ENCODE measurements at places on chromosomes 11 and 22.
A peak's percentile ranks its signal among the peaks of the same experiment; 100 is the strongest.

DNA sequence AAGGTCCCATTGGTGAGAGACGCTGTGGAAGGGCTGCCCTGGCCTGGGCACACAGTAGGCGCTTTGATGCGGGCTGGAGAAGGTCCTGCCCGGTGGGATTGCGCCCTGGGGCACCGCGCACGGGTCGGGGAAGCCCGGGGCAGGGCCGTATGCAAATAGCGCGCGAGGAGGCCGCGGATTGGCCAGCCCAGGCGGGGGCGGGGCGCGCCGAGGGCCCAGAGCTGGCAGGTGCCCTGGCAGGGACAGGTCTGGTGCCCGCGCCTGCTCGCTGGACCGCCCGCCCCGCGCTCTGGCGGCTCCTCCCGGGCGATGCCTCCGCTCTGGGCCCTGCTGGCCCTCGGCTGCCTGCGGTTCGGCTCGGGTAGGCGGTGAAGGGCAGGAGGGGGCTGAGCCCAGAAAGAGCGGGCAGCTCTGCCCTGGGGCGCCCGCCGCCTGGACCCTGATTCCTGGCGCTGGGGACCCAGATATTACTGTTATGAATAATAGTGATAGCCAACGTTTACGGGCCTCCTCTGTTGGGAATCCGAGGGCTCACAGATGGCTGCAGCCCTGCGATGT lies at the start of gene UPK3A:
Gene UPK3A (plus strand): TSS at position 245 of the 558 bp plus-strand sequence. CDS start 65 bp downstream, at position 310.
- DNase-seq, result peak; percentile 30

- DNase-seq, result no peak
Observed at GRCh38 chr11:13045734-13046133, 36.6 kb downstream of the RASSF10 start.

DNA sequence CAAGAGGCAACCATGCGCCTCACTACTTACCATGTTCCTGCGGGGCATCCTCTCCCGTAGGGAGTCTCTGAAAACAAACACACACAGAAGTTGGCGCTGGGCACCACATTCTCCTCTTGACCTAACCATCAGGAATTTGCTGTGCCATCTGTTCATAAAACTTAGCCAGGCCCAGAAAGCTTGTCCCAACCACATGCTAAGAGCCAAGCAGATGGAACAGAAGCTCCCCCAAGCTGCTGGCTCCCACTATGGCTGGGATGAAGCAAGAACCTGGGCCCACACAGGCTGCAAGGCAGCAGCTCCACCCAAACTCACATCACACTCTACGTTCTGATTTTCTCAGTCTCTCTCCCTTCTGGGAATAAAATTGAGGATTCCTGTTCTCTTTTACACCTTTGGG lies 17.4 kb downstream of the HPS4 start:
- DNase-seq, result no peak

DNA sequence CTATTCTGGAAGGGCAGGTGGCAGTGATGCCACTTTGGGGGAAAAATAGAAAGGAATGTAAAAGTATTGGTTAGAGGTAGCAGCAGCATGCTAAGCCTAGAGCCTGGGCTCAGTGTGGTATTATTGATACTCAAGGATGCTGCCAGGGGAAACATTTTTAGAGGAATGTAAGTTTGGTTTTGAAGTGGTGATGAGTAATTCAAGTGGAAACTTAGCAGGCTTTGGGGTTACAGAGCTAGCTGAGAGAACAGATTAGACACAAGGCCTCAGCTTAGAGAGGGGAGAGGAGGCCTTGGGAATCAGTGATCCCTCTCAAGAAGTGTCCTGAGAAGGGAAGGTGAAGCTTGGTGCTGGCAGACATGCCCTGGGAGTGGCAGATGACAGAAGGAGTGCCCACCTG lies 32.9 kb upstream of the DDI1 start:
- DNase-seq, result no peak

- no peak for DNase-seq
Observed at GRCh38 chr22:23161574-23161973, 16.3 kb downstream of the RAB36 start.

GRCh38 chr11:64566042-64566914 lies 24.7 kb upstream of the SLC22A12 start:
- DNase-seq, result no peak

GRCh38 chr11:1377231-1377780 lies 12.4 kb upstream of the BRSK2 start:
- DNase-seq, result no peak

DNA sequence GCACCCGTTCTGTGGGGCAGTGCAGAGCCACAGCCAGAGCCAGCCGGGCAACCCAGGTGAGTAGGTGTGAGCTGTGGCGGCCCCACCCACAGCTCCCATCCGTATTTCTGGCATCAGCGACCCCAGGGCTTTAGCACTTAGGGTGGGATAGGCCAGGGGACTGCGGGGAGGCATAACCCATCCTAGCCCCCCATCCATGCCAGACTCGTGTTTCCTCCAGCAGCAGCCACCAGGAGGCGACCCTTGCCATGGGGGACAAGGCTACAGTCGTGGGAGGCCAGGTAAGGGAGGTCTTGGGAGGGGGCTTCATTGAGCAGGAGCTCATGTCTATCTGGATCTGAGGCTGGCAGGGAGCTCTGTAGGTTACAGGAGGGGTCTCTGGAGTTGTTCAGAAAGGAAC lies 873 bp downstream of the OTOG start:
- no peak for DNase-seq

DNA sequence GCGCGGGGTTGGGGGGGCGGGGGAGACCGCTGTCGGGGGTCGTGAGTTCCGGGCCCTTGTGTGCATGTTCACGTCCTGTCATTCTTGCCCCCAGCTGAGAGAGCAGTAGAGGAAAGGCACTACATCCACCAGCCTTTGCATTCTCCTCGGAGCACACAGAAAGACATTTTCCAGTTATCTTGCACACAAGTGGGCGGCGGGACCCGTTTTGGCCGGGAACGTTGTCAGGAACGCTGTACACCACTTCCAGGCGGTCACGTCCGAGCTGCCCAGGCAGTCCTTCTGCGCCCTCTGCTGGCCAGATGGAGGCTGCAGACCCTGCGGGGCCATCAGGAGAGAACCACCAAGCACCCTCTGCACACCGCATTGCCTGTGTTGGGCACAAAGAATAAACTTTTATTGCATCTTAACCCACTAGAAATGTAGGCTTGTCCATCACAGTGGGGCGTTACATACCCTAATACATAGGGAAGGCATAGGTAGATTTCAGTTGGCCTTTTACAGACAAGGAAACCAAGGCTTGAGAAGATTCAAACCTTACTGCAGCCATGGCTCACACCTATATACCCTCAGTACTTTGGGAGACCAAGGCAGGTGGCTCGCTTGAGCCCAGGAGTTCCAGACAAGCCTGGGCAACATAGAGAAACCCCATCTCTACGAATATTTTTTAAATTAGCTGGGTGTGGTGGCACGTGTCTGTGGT lies 2.8 kb upstream of the CDKN1C start:
- peak; percentile 80 for DNase-seq

- DNase-seq, result peak; percentile 61
Observed at GRCh38 chr11:46315033-46315738, 32.1 kb upstream of the DGKZ start.

DNA sequence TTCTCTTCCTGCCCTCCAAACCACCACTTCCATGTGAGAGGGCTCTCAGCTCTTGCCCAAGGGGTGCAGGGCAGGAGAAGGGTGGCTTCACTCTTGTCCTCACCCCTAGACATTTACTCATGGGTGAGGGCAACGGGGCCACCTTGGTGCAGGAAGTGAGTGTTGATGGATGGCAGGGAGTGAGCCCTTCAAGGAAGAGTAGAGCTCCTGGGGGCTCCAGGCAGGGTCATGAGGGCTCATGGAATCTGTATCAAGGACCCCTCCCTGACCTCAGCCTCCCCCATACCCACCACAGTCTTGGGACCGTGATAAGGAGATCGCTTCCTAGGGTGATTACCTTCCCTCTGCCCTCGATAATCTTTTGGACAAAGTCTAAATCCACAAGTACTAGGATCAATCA lies 37.8 kb downstream of the TSPAN18 start:
- DNase-seq, result no peak

DNA sequence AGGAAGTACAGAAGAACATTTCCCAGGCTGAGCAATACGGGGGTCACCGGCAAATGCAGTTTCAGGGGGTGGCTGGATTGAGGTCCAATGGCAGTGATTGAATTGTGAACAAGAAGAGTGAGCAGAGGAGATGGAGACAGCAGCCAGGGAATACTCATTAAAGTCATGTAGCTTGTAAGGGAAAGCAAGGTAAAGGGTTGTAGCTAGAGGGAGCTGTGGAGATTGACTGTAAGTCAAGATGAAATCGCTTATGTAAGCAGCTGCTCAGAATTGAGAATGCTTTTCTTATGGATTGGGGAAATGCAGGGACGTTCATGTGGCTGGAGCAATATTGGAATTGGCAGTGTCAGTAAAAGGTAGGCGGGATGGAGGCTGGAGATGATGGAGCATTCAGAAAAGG lies 111.4 kb upstream of the TBCEL start:
- no peak for DNase-seq

DNA sequence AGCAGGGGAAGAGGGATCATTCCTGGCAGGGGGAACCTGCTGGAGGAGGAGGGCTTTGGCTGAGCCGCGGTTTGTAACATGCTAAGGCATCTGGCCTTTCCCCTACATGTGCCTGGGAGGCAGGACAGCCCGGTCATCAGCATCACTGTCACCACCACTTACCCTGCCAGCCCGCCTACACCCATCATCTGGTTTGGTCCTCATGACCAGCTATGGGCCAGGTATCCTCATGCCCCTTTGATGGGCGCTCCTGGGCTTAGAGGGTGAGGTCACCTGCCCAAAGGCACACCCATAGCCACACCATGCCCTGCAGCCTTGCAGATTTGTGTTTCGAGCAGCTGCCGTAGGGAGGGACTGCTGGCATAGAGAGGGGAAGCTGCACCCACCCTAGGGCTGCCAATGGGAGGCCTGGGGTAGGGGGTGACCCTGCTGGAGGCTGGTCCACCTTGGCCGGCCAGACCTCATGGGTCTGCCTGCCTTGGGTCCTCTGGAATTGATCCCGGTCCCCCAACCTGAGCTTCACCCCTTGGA lies 2.6 kb downstream of the MRGPRF start:
- no peak for DNase-seq

- DNase-seq, result no peak
Observed at GRCh38 chr11:46669711-46670139, 30.7 kb downstream of the ARHGAP1 start.

DNA sequence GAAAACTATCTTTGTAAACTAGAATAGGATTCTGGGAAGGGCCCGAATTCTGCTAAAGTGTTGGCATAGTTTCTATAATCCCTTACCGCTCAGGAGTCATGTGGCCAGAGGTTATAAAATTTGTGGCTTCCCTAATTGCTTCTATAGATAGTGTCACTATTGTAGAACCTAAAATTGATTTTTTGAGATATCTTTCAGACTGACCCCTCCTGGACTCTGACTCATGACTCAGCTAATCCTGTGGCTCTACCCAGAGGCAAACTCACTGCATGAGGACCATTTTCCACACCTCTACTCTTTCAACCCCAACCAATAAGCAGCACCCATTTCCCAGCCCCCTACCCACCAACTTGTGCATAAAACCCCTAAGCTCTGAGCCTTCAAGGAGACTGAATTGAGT lies 61.8 kb upstream of the PRSS23 start:
- no peak for DNase-seq

- DNase-seq, result no peak
Observed at GRCh38 chr22:39809772-39810557, 83.6 kb downstream of the ENTHD1 start.

- DNase-seq, result peak; percentile 83
Observed at GRCh38 chr22:31084811-31085492, 3.8 kb downstream of the SMTN start.

GRCh38 chr11:125322289-125322688 lies 157.7 kb downstream of the PKNOX2 start:
- DNase-seq, result no peak

DNA sequence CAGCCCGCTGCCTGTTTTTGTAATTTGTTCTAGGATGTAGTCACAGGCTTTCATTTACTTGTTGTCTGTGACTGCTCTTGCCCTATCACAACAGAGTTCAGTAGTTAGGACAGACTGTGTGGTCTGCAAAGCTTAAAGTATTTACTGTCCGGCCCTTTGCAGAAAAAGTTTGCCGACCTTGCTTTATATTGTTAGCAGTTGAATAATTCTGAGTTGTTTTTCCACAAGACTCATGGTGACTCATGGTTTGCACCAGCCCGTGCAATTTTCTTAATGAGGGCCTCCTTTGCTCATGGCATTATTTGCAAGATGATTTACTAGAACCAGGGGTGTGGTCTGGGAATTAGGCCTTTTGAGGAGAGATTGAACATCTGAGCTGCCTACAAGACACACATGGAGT lies 110.6 kb downstream of the SCN3B start:
- DNase-seq, result no peak

GRCh38 chr11:105862736-105863367 lies 159.2 kb downstream of the MSANTD4 start:
- no peak for DNase-seq

- DNase-seq, result no peak
Observed at GRCh38 chr11:130295657-130296056, 19.1 kb downstream of the ZBTB44 start.

- no peak for DNase-seq
Observed at GRCh38 chr11:3747704-3748103, 49.6 kb downstream of the NUP98 start.

- DNase-seq, result no peak
Observed at GRCh38 chr11:110752890-110753289, 40.7 kb upstream of the ARHGAP20 start.

- DNase-seq, result no peak
Observed at GRCh38 chr22:19526076-19526701, 2.0 kb upstream of the CLDN5 start.

- no peak for DNase-seq
Observed at GRCh38 chr11:94305146-94305545, 766 bp downstream of the IZUMO1R start.

DNA sequence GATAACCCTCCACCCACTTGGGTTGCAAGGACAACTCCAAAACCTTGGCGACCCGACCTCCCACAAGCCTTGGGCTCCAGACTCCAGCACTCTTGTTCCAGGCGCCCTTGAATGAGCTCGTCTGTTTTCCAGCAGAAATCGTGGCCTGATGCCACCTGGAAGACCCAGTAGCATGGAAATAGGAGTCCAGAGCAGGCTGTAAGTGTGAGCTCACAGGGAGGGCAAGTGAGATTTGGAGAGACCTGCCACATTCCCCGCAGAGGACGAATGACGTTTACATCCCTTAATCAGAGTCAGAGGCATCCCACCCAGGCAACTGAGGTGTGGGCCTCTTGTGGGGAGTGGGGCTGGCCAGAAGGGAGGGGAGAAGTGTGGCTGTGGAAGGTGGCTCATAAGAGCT lies 71.9 kb downstream of the LDLRAD3 start:
- DNase-seq, result no peak

- no peak for DNase-seq
Observed at GRCh38 chr11:32953700-32954099, 61.1 kb downstream of the QSER1 start.

- no peak for DNase-seq
Observed at GRCh38 chr11:97948793-97949192, 1072.0 kb upstream of the CNTN5 start.

DNA sequence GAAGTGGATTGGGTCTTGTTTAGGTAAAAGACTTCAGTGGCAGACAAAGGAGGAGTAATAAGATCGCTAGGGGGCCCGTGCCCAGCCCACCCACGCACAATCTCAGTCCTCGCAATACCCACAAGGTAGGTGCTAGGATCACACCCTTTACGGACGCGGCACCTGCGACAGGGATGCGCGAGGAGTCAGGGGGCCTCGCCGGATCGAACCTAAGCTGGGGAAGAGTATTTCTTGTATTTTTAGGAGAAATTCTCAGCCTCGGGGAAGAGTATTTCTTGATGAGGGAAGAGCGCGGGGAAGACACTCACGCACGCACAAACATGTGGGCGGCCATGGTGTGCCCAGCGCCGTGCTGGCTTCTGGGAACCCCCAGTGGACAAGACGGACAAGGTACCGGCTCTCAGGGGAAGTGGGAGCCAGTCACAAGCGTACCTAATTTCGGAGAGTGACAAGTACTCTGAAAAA lies 745 bp upstream of the FAM118A start:
- no peak for DNase-seq

GRCh38 chr11:10125522-10126133 lies 168.4 kb downstream of the SBF2 start:
- no peak for DNase-seq
